ENCODE measurements at places on chromosomes 6 and 20. TPM values are rescaled to one million over a fixed set of nuclear protein-coding genes. Genes with fewer than 3 reads are reported as not detected.

GRCh38 chr20:38659597-38659880 lies 57.9 kb downstream of the ARHGAP40 start:
- no peak for DNase-seq

DNA sequence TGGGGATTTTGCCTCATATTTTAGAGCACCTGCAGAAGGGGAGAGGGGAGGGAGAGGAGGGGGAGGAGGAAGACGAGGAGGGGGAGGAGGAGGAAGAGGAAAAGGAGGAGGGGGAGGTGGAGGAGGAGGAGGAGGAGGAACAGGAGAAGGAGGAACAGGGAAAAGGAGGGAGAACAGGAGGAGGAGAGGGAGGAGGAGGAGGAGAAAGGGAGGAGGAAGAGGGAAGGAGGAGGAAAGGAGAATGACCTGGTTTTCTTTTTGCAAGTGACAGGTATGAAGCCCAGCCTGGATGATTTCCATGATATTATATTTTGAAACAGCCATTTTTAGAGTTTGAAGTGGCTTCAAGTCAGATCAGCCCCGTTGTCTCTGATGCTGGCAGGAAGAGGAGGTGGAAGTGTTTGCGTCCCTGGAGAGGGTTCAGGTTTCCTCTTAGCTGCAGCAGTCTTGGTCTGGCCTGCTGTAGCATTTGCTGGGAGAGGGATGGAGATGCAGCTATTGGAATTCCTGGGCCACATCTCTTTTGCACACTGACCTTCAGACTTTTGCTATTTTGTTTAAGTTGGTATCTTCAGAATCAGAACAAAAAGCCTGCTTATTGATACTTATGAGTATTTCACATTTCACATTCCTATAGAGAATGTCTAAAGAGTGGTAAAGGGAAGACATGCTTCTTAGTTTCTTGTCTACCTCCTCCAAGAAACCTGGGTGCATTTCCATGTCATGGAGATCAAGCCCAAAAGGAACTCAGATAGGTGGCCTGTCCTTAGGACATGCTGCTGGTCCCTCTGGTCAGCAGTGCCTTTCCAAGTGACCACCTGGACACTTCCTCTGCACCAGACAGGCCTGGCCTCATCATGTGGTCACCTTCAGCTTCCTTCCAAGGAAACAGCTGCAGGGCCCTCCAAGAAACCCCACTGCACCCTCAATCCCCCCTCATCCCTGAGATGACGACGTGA lies 54.3 kb upstream of the IYD start:
- DNase-seq, result no peak

The RTF2 gene
- 125 TPM for polyA plus RNA-seq

The MUCL3 gene
- polyA plus RNA-seq, result 0.10 TPM

DNA sequence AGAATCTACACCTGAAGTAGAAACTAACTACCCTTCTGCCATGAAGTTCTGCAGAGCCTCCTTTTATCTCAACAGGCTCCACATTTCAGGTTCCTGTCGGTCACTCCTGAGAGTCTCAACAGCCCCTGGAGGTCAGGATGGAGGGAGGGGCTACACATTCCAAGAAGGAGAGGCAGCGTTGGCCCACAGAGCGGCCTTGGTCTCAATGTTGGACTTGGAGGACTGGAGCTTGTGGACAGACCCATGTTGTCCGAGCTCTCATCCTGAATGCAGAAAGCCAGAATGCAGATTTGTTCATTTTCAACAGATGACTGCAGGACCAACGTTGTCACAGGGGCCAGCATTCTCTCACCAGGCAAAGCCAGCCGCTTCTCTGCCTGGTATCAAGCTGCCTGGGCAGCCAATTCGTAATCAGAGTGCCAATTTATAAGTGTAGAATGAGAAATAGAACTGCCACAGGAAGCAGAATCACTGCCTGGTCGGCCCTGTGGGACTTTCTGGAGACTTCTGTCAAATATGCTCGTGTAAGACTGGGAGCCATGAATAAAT lies 212.5 kb upstream of the SNX9 start:
- no peak for DNase-seq

DNA sequence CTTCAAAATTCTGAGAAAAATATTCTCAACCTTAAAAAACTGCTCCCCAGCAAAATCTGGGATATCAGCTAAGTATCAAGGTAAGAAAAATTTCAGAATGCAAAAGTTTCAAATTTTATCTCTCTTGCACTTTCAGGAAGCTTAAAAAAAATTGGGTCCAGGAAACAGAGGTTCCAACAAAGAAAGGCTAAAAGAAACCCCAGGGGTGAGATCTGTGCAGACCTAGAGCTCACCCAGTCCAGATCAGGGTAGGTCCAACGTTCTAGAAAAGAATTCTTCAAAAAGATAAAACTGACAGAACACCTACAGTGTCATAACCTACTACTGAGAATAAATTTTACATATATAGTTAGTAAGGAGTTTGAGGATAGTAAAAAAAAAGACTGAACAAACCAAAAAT lies 23.5 kb downstream of the ILRUN start:
- no peak for DNase-seq

DNA sequence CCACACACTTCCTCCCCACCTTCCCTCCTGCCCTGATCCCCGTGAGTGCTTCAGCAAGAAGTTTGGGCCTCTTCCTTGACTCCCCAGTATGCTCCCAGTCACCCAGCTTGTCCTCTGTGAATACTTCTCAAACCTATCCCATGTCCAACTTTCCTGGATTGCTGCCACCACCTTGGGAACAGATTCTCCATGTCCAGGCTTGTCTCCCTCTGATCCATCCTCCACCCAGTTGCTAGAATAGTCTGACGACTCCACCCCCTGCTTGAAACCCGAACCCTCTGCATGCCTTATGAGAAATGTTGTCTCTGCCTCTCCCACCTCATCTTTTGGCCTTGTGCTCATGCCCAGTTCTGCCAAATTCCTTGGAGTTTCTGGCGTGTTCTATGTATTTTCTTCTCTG lies 108.0 kb downstream of the PPP1R14C start:
- no peak for DNase-seq

DNA sequence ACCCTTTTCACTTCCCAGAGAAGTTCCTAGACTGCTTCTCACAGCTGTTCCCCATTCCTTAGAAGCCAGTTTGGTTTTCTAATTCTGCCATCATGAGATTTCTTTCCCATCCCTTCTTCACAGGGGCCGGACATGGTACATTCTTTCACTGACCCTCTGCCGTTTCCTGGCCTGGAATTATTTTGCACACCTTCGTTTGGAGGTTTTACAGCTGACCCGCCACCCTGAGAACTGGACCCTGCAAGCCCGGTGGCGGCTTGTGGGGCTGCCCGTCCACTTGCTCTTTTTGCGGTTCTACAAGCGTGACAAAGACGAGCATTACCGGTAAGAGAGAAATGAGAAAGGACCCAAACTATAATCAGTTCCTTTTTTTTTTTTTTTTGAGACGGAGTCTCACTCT lies 4.2 kb downstream of the C6orf136 start:
- DNase-seq, result no peak

The PHF3 gene
- polyA plus RNA-seq, result 72.0 TPM

DNA sequence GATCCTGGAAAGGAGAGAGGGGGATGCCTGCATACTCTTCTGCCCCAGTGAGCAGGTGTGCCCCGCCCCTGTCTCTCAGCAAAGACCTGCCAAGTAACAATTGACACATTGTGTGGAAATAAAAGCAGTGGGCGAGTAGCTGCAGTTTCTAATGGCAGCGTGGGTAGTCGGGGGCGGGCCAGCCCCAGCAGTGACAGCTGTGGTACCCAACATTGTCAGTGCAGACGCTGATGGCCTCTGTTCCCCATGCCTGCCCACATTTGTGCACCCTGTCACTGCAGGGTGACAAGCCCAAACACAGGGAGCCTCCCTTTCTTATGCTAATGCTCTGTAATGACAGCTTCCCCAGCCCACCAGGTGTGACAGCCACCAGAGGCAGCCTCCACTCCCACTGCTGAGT lies 491.7 kb downstream of the DHX35 start:
- no peak for DNase-seq

The THBS2 gene
- polyA plus RNA-seq, result 7.9 TPM

DNA sequence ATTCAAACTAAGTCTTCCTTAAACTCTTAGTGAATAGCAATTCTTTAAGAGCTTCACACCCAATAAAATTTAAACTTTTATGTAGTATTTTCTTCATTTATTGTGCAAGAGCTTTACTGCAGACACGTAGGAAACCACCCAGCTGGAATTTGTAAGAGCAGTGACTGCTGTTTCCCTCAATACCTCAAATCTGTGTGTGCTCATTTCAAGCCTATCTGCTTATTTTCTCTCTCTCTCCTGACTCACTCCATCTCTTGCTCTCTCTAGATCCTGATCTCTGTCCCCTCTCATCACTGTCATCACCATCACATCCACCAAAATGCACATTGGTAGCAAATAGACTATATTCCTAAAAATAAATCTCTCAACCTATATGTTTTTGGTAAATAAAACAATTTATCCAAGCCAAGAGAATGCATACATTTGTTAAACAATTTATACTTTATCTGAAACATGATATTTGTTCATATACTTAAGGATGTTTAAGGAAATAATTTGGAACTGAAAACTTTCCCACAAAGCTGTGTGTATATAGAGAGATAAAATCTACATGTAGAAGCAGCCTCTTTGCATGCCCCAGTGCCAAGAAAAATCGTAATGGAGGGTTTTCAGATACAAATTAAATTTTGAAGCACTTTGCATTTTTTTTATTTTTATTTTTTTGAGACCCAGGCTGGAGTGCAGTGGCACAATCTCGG lies 273.0 kb downstream of the TFAP2A start:
- no peak for DNase-seq

The COL10A1 gene
- 0.20 TPM for polyA plus RNA-seq

The CDC40 gene
- polyA plus RNA-seq, result 32.4 TPM

DNA sequence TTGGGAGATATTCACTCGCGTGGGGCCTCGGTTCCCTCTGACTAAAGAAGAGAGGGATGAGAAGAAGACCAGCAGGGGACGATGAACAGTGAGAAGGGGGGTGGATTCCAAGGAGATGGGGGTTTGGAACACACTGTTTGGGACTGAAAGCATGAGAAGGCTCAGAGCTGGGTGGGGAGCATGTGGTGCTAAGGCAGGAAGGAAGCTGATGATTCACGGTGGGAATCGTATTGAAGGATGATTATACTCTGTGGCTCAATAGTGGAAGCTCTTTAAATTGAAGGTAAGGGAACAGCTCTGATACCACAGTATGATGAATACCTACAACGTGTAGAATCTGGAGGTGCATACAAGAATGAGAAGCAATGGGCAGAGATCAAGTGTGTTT lies 117.5 kb upstream of the KCNK16 start:
- DNase-seq, result no peak

The ADRM1 gene
- polyA plus RNA-seq, result 29.0 TPM

- DNase-seq, result no peak
These were observed 48.7 kb downstream of the BCAS4 start for GRCh38 chr20:50843331-50844276.

GRCh38 chr6:169416249-169416648 lies 162.6 kb upstream of the THBS2 start:
- no peak for DNase-seq

DNA sequence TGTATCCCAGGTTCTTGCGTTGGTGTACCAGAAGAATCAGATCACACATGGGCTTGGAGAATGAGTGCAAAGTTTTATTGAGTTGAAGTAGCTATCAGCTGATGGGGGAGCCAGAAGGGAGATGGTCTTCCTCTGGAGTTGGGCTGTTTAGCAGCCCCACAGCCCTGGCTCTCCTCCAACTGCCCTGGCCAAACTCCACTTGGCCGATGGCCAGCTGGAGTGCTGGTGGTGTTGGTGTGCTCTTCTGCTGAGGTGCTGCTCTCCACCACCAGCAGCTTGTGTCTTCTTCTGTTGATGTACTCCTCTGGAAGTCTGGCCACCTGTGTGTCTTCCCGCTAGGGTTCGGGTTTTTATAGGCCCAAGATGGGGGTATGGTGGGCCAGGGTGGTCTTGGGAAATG lies 172.8 kb downstream of the TINAG start:
- DNase-seq, result no peak

DNA sequence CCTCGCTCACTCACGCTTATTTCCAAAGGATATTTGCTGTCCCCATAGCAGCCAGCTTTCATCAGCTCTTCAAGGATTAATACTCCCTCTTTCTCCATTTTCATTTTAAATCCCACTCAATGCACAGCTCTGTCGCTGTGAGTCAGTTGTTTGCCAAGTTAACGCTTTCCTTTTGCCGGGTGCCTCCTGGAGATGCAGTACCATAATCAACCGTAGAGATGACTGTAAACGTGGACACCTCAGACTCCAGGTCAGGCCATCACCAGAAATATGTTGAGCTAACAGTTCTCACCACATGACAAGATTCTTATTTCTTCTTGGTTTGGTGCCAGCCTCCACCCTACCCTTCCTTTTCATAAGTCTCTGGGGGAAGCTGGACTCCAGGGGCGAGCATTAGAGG lies 66.6 kb upstream of the TAB2 start:
- no peak for DNase-seq

The PROCR gene
- polyA plus RNA-seq, result 35.4 TPM

DNA sequence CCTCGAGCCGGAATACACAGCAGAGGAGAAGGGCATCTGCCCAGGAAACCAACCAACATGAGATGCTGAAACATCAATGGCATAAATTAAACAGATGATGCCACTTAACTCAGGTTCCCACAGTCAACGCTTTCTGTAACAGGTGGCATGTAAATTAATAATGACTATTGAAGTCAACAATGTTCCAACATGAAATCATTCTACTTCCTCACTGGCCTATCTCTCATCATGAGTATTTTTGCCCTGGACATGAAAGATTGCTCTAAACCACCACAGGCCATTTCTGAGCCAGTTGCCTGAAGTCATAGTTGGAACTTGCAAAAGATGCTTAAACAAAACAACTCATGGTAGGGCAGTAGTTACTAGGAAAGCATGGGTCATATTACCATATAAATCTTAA lies 397.9 kb upstream of the JARID2 start:
- DNase-seq, result no peak

GRCh38 chr6:40504274-40504673 lies 82.9 kb downstream of the LRFN2 start:
- no peak for DNase-seq

The CFAP206 gene
- polyA plus RNA-seq, result 4.2 TPM

Data from right lung (tissue), 10 donors.